ENCODE measurements at places on chromosomes 3 and 15. TPM values are rescaled to one million over a fixed set of nuclear protein-coding genes. Genes with fewer than 3 reads are reported as not detected.

WNT5A gene
- polyA plus RNA-seq: 9.4 TPM

ADAMTSL3 gene
- polyA plus RNA-seq: 0.01 TPM

ZBED2 gene
- polyA plus RNA-seq: 120 TPM

GASK1A gene
- 0.58 TPM for polyA plus RNA-seq

LRRN1 gene
- polyA plus RNA-seq: 0.45 TPM

CMTM7 gene
- 51.8 TPM for polyA plus RNA-seq

ACOX2 gene
- polyA plus RNA-seq: 0.20 TPM

DNA sequence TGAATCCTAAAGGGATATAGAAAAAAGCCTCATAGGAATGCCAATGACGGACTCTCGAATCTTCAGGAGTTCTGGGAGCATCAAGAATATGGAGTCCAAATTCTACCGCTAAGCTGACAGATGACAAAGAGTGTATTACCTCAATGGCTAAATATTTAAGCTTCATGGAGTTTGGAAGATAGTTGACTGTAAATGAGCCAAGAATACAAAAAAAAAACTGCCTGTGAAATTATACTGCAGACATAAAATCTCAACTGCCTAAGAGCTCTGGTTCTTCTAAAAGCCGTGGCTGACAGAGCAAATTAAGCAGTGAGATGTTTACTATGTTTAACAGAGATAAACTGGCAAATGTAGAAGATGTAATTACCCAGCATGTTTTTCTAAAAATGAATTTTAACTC lies 140.0 kb downstream of the GADL1 start:
- no peak for DNase-seq

DNA sequence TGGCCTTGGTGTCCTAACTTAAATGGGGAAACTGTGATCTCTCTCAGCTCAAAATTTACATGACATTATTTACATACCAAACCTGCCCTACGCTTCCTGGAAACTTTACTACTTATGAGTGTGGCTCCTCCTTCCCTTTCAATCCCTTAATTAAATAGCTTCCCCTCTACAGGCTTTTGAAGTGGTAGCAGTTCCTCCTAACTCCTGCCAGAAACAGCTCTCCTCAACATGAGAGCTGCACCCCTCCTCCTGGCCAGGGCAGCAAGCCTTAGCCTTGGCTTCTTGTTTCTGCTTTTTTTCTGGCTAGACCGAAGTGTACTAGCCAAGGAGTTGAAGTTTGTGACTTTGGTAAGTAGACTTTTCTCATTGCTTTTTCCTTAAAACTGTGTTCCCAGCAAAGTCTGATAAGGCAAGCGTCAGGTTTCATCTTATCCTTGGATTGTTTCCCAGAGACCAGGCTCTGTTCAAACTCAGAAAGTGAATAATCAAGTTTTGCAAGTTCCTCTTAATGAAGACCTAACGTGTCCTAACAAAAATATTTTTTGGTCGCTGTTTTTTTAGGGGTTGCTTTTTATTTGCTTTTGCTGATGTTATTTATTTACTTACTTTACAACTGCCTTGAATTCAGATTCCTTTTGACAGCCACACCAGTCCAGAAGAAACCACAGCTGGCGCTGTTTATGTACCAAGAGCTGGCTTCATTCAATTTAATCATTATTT lies at the start of gene ACP3:
ACP3 (plus strand) TSS at position 179 of the 720 bp plus-strand sequence; CDS start at position 229, 50 bp downstream.
- no peak for DNase-seq

DNA sequence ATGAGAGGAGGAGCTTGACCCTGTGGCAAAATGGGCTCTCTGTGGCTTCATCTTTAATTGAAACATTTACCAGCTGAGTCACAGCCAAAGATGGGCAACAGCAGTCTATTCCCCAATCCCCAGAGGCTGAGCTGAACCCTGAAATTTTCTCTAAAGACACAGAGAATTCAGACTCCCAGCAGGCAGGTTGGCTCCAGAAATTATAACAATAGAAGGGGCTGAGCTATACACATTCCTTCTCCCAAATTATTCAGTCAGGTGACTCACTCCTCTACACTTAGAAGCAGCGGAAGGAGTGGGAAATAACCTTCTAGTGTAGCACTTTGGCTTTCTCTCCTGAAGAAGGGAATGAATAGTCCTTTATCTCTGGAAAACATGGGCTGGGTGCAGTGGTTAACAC lies 264.3 kb upstream of the ARHGEF26 start:
- peak; percentile 11 for DNase-seq

DNA sequence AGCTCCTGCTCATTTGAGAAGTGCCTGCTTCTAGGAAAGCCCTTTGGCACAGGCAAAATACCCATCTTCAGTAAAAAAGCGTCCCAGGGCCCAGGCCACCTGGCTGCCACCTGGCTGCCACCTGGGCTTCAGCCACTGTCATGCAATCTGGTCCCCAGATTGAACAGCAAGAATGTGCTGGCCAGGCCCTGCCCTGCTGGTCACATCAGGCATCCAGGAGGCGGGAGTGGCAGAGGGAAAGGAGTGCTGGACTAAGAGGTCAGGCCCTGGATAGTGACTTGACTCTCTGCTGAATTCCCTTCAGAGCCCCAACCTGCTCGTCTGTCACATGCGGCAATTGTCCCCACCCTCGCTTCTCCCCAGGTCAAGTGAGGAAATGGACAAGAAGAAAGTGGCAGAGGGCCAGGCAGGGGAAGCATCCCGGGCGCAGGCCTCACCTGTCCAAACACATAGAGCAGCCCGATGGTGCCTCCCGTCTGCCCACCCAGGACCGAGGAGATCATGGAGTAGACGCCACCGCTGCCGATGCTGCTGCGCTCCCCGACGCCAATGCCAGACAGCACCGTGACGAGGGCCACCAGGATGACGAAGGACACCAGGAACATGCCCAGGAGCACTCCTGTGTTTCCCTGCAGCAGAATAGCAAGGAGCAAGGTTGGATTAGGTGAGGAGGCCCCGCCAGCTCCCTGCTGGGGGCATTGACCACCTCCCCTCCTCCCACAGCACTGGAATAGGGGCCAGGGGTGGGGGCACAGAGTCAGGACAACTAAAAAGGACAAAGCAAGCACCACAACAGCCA lies 25.5 kb downstream of the SLC12A8 start:
- no peak for DNase-seq

- DNase-seq: no peak
Measured at GRCh38 chr15:80730926-80731325, 35.8 kb downstream of the ABHD17C start.
